Thyroid gland (tissue), 4 donors: ENCODE measurements at places on chromosomes 2 and 18. TPM values are rescaled to one million over a fixed set of nuclear protein-coding genes. Genes with fewer than 3 reads are reported as not detected.

DNA sequence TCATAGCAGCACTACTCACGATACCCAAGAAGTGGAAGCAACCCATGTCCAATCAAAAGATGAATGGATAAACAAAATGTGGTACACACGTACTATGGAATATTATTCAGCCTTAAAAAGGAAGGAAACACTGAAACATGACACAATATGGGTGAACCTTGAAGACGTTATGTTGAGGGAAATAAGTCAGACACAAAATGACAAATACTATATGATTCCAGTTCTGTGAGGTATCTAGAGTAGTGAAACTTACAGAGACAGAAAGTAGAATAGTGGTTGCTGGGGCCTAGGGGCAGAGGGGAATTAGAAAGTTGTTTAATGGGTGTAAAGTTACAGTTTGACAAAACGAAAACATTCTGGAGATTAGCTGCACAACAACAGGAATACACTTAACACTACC lies 24.7 kb downstream of the TLK1 start:
- no peak overlapping the region for H3K4me3 ChIP-seq
- peaks cover 7% of the 10 kb centered on the region for H3K4me1 ChIP-seq
- no peak for DNase-seq
- no peaks in the 10 kb centered on the region for H3K27me3 ChIP-seq
- H3K27ac ChIP-seq: no peak overlapping the region

DNA sequence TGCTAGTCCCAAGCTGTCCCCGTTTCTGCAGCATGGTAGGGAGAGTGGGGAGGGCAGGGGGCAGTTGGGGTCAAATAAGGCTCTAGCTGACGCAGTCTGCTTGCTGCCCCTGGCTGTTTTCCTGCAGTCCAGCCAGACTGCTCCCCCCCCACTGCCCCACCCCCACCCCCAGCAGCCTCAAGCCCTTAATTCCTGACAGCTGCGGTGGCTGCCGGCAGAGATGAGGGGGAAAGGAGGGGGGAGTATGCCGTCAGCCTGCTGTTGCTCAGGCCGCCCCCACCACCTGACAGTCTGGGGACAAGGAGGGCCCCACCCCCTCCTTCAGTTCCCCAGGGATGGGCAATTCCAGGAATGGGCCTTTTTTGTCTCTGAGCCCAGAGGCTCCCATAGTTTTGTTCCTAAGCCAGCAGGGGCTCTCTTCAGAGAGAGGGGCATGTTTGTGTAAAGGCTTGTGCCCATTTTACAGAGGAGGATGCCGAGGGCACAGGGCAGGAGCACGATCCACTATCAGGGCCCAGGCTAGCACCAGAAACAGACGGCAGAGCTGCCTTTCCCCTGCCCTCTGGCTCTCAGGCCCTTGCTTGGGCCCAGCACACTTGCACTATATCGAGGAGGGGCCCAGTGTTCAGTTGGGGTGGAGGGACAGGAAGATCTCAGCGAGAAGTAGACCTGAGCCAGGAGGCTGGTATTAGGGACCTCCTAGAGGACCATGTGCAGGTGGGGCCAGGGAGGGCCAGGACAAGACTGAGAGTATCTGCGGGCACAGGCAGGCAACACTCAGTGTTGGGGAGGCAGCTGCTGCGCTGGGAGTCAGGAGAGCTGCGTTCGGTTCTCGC lies 1.5 kb upstream of the WNT10A start:
- H3K27me3 ChIP-seq: peaks cover 16% of the 10 kb centered on the region
- H3K4me1 ChIP-seq: peaks cover 4% of the 10 kb centered on the region
- DNase-seq: no peak
- no peak overlapping the region for H3K4me3 ChIP-seq
- no peak overlapping the region for H3K27ac ChIP-seq
- H3K36me3 ChIP-seq: no peaks in the 10 kb centered on the region

- DNase-seq: no peak
- no peaks in the 10 kb centered on the region for H3K36me3 ChIP-seq
- H3K27me3 ChIP-seq: no peaks in the 10 kb centered on the region
- H3K27ac ChIP-seq: peak overlapping the region; percentile 31
- H3K4me3 ChIP-seq: no peak overlapping the region
Observed at GRCh38 chr18:58952858-58953257, 88.2 kb downstream of the ZNF532 start.

The PAX8 gene
- 1,791 TPM for total RNA-seq

DNA sequence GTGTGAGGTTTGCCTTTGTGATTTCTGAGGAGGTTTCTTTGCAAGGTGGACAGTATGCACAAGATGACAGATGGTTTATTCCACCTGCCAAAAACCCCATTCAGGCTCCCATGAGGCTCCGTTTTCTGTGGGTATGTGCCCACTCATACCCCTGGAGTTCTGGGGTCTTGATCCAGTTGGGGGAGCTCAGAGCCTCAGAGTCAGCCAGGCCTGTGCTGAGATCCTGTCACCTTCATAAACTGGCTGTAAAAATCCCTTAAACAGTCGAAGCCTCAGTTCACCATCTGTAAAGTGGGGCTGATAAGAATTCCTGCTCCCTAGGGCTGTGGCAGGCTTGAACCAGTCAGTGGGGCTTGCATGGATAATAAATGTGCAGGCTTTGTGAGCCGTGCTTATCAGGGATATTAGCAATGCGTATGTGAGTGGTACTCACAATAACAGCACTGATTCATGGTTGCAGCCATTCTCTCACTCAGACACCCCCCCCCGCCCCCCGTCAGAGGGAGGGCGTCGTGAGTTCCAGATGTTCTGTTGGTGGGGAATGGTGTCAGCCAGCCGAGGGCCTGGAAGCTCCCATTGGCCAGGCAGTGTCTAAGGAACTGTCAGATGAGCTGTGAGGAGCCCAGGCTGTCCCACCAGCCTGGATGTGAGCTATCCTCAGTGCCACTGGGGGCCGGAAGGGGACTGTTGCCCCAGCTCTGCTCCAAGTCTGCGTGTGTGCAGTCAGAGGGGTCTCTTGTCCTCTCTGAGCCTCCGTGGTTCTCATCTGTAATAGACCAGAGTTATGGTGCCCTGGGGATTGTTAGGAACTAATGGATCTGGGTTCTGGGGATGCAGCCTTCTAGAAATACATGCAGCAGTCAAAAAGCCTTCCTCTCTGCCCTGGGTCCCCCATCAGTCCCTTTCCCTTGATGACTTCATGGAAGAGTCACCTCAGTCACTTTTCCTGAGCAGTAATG lies 51.7 kb downstream of the KCNIP3 start:
- no peak overlapping the region for H3K4me3 ChIP-seq
- no peak for DNase-seq
- peaks cover 10% of the 10 kb centered on the region for H3K4me1 ChIP-seq
- H3K36me3 ChIP-seq: no peaks in the 10 kb centered on the region
- no peak overlapping the region for H3K27ac ChIP-seq

GRCh38 chr18:36530676-36531405 lies 233.3 kb downstream of the FHOD3 start:
- DNase-seq: no peak
- no peak overlapping the region for H3K27ac ChIP-seq
